ENCODE measurements at places on chromosomes 11 and 22. TPM values are rescaled to one million over a fixed set of nuclear protein-coding genes. Genes with fewer than 3 reads are reported as not detected.

- DNase-seq, result no peak
Observed at GRCh38 chr11:76267556-76267955, 61.3 kb upstream of the WNT11 start.

DNA sequence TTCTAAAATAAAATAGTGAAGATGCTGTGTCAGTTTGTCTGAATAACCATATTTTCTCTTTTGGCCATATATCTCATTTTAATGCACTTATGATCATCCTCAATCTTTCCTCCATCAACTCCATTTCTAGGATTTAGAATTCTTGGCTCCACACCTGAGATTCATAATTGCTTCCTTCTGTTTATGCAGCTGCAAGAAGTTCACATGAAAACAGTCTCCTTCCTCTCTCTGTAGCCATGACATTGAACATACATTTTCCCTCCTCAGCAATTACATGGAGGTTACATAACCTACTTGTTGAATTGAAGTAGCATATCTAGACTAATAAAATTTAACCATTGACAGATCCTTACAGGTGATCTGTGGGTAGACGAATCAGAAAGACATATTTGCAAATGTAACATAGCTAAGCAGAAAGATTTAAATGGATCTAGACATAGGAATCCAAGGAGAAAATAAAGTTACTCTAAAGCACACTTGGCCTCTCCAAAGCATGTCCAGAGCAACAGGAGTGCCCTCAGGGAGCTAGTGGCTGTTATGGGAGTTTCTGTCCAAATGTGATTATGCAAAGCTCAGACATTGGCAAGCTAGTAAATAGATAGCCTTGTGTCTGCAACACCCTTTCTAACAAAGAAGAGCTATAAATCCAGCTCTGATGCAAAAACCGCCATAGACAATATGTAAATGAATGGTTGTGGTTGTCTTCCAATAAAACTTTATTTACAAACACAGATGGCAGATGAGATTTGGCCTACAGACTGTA is 119.9 kb upstream of the MPPED2 start:
- DNase-seq, result no peak

DNA sequence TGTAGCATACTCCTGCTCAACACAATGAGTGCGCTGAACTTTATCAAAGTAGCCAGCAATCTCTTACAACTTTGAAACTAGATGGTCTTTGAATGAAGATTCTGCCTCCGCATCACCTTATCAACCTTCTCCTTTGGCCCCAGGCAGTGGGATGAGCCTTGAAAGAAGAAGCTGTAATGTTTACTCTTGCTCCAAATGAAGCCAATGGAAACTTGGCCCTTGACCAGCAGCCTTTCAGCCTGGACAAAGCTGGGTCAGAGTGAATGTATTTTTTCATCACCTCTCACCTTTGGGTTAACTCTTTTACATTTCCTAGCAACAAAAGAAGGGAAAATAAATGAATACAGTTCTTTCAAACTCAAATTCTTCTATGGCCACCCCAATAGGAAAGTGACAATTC is 359.1 kb downstream of the KCNA4 start:
- DNase-seq, result no peak

DNA sequence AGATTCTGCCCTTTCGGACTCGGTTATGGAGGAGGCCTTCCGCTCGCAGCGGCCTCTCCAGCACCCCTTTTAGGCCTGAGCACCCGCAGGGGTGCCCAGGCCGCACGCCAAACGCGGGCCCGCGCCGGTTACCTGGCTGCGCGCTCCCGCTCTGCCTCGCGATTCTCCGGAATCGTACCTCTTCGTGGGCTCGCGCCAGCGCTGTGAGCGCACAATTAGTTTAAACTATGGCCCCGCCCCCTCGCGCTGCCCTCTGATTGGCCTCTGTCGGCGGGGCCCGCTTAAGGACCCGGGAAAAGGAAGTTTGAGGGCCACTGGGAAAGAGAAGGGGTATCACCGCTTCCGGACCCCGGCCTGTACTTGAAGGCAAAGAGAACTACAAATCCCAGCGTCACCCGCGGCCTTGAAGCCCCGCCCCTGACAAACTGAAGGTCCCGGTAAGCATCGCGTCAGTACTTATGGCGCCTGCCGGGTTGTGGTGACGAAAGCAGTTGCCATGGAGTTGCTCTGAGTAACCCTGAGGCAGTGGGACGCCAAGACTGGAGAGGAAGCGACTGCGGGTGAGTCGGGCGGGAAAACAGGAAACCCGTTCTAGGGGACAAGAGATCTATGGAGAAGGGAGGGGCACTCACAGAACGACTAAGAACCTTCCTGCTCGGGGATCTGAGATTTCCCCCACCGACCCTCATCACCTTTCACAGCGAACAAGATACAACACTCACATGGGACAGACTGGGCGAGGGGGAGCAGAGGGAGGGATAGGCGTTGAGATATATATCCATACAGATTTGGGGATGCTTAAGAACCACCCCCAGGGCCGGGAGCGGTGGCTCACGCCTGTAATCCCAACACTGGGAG is at the start of the genes LRRC51 and NUMA1:
LRRC51 (plus strand) TSS at position 525 of the 858 bp plus-strand sequence. CDS start 8,234 bp downstream, outside the sequence.
NUMA1 (minus strand) TSS at position 217 of the 858 bp plus-strand sequence. CDS start 44,599 bp downstream, outside the sequence.
- DNase-seq, result peak; percentile 93

DNA sequence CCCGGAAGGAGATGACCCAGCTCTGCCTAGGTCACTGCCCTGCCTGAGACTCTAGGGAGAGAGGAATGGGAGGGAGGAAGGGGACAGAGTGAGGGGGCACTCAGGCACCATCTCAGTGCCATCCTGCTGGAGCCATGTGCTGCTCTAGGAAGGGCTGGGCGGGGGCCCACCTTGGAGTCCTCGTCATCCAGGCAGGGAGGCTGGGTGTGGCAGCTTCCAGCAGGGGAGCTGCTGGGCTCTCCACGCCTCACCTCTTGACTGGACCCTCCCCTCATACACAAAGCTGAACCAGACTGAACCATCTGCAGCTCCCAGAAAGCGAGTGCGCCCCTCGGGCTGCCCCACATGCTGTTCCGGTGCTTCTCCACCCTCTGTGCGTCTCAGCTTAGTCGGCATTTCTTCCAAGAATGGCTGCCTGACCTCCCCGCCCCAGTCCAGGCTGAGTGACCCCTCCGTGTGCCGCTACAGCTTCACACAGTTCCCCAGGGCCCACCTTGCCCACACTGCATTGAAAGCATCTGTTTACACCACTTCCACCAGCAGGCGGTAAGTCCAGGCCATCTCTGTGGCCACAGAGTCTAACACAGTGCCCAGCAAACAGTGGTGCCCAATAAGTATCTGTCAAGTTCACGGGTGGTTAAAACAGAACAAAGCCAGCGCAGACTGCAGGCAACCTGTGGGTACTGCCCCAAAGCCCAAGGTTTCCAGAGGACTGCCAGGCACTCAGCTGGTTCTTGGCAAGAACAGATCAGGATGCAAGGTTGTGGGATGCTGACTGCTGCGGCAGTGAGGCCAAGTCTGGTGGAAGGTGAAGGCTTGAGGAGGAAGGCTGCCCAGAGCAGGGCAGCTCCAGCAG is 9.4 kb upstream of the TRIM29 start:
- peak; percentile 35 for DNase-seq

DNA sequence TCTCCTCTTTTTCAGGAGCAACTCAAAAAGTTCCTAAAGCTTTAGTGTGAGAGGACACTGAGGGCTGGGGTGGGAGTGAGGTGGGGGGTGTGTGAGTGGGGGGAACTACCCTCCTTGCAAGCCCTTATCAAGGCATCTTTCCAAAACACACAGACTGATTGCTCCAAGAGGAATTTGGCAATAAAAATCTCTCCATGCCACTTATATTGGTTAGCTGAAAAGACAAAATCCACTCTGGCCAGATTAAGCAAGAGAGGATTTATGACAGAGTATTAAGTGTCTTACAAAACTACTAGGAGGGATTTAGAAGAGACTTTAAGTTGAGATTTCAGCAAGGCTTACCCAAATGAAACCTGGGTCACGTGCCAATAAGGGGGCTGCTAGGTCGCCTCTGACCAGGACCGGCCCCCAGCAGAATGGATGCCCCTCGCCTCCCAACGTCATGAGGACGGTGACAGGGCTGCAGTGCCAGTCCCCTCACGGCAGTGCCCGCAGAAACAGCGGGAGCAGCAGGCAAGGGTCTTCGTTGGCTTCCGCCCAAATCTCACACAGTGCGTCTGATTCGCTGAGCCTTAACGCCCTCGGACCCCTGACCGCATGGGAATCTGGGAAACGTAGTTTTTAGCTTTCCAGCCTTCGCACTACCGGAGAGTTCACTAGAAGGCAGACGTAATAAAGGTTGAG is 22.1 kb upstream of the CTR9 start:
- DNase-seq, result peak; percentile 82

FUT4 gene
- total RNA-seq, result 8.6 TPM

GRCh38 chr11:57974848-57975601 is 48.7 kb upstream of the OR9Q1 start:
- no peak for DNase-seq

GRCh38 chr11:396948-397548 is 3.0 kb downstream of the PKP3 start:
- peak; percentile 73 for DNase-seq

RIBC2 gene
- total RNA-seq, result 1.9 TPM

RNF141 gene
- total RNA-seq, result 21.8 TPM

DNA sequence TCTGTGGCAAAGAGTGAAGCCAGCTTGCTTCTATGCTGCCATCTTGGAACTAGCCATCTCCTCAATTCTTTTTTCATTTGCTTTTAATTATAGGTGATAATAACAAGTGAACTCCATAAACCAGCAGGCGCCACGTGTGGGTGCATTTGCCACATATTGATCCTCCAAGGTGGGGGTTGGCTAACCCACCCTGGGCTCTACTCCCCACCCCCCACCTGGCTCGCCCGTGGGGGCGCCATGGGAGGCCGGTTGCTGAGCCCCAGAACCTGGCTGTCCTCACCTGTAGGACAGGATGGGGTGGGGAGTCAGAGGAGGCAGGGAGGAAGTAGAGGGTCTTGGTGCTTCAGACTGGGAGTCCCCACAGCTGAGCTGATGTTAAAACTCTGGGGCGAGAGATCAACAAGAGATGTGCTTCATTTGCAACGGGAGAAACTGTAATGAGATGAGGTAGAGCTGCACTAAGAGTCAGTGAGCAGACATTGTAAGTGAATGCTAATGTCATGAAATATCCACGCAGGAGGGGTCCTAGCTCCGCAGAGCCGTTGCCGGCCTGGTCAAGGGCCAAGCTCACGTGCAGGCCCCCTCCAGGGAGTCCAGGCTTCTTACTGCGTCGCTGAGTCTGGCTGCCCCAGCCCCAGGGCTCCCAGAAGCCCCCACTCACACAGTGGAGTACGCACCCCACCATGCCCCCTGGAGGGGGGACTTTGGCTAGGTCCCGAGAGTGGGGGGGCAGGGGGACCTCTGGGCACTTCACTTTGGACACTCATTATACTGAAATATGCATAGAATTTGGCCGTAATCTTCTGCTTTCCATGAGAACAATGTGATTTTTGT is 59.4 kb downstream of the BRD1 start:
- DNase-seq, result peak; percentile 66

Data from H7 (cell line).